ENCODE measurements at places on chromosomes 7 and 10. TPM values are rescaled to one million over a fixed set of nuclear protein-coding genes. Genes with fewer than 3 reads are reported as not detected.
A peak's percentile ranks its signal among the peaks of the same experiment; 100 is the strongest.

Gene MACROH2A2
- not detected for total RNA-seq

DNA sequence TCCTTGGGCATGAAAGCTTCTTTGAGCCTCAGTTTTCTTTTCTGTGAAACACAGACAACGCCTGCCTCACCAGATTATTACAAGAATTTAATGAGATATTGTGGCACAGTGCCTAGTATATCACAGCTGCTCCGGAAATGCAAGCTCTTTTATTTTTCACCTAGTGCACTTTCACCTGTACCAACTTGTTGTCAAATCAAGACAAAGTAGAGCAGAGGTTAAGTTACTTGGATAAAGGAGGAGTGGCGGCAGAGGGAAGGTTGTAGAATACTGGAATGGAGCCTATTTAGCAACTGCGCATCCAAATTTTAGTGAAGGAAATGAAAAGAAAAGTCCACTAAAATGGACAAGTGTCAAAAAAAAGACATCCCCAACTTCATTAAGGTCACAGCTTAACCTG lies 54.9 kb upstream of the RHOBTB1 start:
- DNase-seq: no peak

DNA sequence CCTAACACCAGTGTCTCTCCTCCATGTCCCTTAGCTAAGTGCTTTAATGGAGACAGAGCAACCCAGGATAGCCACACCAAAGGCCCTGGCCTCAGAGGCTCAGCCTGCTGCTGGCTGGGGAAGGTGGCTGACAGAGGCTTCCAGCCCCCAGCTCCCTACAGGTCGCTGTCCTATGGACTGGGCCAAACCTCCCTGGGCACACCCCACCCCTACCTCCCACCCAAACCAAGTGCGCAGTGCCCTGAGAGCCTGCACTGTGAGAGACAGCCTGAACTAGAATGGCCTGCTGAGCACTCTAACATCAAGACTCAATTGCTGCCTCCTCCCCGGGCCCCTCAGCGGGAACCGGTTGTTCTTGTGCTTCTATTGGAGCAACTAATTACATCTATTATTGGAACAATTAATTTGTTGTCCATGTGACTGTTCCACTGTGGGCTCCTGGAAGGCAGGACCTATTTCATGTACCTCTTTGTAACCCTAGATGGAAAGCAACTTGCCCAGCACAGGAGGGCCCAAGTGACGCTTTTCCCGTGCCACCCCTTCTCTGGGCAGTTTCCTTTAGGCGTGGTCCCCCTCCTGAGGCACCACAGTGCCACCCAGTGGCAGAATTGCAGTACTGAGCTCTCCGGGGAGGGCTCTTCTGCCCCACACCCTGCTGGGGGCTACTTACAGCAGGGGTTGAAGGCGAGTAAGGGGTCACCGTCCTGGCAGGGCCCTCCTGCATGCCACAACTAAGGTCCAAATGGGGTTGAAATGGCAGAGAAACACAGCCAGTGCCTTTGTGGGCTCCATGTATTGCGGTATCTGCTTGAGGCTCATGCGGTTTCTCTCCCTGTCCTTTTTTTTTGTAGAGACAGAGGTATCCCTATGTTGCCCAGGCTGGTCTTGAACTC lies 63.7 kb upstream of the WAPL start:
- peak; percentile 49 for DNase-seq

GRCh38 chr10:96794836-96795733 lies 37.0 kb upstream of the LCOR start:
- DNase-seq: no peak

- no peak for DNase-seq
Observed at GRCh38 chr10:131748831-131749766, 151.7 kb upstream of the PPP2R2D start.

Gene DLD
- total RNA-seq: 157 TPM

DNA sequence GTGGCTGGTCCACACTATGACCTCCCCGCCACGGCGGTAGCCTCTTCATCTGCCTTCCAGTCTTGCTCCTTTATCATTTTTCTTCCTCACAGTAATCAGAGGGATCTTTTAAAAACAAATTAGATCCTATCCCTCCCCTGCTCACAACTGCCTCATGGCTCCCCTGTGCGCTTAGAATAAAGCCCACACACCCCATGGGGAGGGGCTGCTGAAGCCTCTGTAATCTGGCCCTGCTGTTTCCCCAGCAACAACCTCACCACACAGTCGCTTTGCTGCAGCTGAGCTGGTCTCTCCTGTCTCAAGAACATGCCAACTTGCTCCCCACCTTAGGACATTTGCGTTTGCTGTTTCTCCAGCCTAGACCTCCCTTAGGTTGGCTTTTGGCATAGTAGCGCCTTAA lies 41.0 kb downstream of the SP8 start:
- DNase-seq: no peak

- no peak for DNase-seq
Observed at GRCh38 chr10:983401-983800, 4.8 kb upstream of the GTPBP4 start.

DNA sequence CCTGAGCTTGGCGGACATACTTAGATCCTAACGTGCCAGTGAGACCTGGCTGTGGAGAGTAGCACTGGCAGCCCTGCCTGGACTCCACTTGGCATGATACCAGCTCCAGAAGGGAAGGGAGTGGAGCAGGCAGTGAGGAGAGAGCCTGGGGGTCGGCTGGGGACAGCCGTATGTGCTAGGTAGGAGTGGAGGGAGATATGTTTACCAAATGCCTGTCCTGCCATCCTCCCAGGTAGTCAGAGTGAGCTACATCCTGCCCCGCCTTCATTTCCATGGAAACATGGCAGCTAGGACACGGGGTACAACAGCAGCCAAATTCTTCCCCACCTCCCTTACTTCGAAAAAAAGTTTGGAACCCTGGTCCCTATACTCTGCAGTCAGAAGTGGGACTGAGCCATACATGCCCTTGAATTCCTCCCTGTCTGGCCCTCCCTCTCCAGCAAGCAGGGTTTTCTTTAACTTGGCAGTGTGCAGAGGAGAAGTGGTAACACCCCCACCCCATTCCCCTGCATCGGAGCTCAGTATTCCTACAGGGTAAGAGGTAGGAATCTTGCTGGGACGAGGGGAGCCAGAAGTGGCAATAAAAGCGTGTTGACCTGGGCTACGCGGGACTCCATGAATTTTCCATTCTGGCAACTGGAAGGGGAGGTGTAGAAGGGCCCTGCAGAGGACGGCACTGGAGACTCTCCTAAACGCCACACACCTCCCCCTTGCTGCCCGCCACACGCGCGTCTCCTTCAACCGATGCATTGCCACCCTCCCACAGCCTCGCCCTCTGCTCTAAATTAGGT lies 20.0 kb upstream of the SMO start:
- DNase-seq: no peak

Gene ZNF485
- total RNA-seq: 2.1 TPM

- peak; percentile 98 for DNase-seq
Observed at GRCh38 chr7:2260820-2261219, 18.8 kb downstream of the NUDT1 start.

GRCh38 chr10:118835682-118836326 lies 81.0 kb upstream of the CACUL1 start:
- peak; percentile 90 for DNase-seq

DNA sequence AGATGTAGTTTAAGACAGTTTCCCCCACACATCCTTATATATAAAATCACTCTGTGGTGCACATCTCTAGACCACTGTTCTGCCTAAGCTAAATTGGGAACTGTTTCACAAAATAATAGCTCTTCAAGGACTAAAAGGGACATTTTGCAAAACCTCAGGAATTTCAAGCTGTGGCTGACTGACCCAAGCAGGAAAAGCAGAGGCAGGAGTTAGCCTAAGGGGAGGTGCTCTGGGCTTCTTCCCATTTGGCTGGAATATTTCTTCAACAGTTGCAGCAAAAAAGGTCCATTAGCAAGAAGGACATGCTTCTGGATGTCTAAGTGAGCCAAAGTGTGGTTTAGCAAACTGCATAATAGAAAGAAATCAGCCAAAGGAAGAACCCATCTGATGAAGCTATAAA lies 551.2 kb upstream of the ANKRD30A start:
- no peak for DNase-seq

- DNase-seq: no peak
Observed at GRCh38 chr10:26844396-26844975, 16.3 kb downstream of the ABI1 start.

DNA sequence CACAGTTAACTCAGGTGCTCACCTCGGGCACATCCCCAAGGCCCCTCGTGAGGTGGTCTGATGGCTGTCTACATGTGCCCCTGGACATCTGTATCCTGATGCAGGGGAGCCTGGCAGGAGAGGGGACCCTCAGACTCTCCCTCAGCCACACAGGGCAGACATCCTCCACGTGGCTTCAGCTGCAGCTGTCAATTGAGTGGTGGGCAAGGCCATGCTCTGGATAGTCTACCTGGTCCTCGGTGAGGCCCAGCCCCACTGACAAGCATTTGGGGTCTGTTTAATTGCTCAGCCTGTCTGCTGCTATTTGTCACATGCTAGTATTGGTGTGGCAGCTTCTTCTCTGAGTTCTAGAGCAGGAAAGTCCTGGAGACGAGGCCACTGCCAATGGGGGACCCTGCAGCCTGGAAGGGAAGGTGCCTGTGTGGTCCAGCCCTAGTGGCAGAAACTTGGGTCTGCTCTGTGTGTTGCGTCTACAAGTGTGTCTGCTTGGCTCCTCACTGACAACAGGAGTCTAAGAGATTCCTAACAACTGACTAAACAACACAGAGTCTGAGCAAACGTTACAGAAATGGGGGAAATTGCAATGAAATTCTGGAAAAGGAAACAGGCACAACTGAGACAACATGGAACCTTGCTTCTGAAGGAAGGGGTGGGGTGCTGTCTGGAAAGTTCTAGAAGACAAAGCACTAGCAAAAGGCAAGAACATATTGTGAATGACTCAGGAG lies 59.3 kb upstream of the IGFBP3 start:
- DNase-seq: no peak

Gene EVX1
- not detected for total RNA-seq

DNA sequence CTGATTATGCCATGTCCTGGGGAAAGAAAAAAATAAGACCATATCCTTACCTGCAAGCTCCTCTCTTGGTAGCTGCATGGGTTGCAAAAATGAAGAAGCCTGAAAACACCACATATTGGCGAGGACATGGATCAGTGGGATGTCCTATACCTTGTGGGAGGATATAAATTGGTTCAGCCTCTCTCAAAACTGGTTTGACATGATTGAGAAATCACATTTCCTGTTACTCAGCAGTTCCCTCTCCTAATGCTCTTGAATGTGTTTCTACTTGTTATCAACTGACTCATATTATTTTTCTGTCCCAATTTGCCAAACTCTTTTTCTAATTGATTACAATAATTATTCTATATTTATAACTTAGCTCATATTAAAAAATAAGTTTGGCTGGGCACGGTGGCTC lies 380.2 kb downstream of the EXOC4 start:
- DNase-seq: no peak

Gene HTR7
- 0.52 TPM for total RNA-seq

GRCh38 chr7:139845443-139845805 lies 16.4 kb downstream of the TBXAS1 start:
- DNase-seq: no peak

GRCh38 chr7:29793507-29793906 lies 12.8 kb upstream of the WIPF3 start:
- no peak for DNase-seq
